Thyroid gland (tissue), 4 donors: ENCODE measurements at places on chromosomes 6 and 20.
A peak's percentile ranks its signal among the peaks of the same experiment; 100 is the strongest.

DNA sequence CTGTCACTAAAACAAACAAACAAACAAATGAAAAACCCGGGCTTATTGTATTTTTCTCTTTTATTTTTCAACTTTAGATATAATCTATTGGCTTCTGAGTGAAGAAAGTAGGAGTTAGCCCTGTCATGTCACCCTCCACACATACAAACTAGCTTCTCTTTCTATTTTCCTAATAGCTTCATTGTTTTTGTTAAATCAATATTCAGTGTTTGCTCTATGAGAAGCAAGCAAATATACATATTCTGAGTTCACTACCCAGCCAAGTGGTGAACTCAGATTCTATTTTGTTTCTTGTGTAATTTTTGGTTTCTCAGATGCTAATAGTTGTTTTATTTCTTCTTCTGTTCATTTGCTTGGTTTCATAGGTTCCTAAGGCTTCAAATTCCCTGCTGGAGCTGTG, 66.4 kb downstream of the SNRNP48 start:
- no peak for DNase-seq

GRCh38 chr6:6221787-6222535, 98.5 kb downstream of the F13A1 start:
- peak; percentile 7 for DNase-seq

DNA sequence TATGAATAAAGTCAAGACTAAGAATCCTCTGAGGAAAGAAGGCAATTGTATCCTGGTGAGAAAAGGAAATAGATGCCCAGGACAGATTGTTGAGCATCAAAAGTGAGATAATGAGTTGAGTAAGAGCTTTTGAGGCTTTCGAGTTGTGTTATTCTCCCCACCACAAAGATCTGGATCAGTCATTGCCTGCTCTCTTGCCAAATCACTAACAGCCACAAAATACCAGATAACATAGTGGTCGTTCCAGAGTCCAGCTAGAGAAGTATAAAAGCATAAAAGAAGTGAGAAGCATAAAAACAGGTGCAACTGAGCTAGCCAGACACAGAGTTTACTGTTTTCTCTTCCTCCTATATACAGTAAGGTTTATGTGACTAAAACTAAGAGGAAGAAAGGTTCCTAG, 4.9 kb downstream of the SPINT4 start:
- DNase-seq, result no peak

GRCh38 chr20:50282592-50283241, 92.1 kb downstream of the CEBPB start:
- no peak for DNase-seq

DNA sequence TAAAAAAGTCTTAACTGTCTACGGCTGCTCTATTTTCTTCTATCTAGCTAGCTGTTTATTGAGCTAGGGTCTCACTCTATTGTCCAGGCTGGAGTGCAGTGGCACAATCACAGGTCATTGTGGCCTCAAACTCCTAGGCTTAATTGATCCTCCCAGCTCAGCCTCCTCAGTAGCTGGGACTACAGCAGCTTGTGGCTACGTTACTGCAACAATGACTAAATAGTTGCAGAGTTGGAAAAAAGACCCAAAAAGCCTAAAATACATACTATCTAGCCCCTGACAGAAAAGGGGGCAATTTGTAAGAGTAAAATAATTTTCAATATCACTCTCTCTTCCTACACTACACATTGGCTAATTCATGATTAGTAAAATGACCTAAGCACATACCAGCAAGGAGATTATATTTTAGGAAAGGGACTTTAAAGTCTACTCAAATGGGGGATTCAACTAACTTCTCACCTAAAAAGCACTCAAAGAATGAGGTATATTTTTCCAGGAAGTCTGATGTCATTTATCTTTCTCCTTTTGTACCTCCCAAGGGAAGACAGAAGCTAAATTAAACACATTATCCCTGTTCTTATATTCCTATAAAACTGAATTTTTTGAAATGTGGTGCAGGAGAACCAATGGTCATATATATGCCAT, 82.8 kb downstream of the ZMYND8 start:
- no peak for DNase-seq

- no peak for DNase-seq
These were observed 499.3 kb downstream of the CDKAL1 start for GRCh38 chr6:21033575-21034026.

DNA sequence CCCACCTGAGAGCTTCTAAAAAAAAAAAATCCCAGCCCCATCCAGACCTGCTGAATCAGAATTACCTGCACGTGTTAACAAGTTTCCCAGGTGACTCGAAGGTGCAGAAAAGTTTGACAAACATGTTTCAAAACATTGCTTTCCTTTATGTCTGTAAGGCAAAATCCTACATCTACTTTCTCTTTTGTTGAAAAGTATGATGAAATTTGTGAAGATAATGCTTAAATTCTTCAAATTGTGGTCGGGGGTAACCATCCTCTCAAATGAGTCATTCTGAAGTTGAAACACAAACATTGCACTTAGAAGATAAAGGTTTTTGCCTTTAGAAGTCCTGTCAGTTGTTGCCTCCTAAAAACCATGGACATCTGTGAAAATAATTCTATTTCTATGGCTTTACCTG, 429.7 kb downstream of the EPHA7 start:
- DNase-seq, result no peak

DNA sequence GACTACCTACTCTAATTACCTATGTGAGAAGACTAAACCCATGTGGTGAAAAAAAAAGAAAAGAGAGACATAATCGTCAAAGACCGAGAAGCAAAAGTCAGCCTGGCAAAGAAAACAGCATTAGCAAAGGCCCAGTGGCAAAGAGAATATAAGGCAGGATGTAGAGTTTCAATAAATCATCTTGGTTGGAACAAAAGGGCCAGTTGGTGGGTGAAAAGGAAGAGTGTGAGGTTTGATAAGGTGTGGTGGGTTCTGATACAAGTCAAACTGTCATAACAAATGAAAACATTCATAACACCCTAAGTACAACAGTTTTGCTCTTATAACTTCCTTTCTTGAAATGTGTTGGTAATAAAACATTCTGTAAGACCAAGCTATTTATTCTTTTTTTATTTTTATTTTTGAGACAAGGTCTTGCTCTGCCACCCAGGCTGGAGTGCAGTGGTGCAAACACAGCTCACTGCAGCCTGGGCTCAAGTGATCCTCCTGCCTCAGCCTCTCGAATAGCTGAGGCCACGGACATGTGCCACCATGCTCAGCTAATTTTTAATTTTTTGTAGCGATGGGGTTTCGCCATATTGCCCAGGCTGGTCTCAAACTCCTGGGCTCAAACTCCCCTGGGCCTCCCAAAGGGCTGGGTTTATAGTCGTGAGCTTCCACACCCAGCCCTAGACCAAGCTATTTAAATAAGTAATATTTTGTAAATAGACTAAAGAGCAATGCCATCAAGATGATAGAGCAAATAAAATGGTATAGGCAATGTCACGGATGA, 18.9 kb upstream of the GTF3C6 start:
- no peak for DNase-seq
